ENCODE measurements at places on chromosomes 13 and 19. TPM values are rescaled to one million over a fixed set of nuclear protein-coding genes. Genes with fewer than 3 reads are reported as not detected.

Gene KLK15
- not detected for total RNA-seq

Gene NXNL1
- total RNA-seq, result not detected

Gene PGLYRP1
- total RNA-seq, result not detected

Gene ZNF256
- 2.8 TPM for total RNA-seq

Gene B3GNT8
- 1.1 TPM for total RNA-seq

Gene RYR1
- not detected for total RNA-seq

DNA sequence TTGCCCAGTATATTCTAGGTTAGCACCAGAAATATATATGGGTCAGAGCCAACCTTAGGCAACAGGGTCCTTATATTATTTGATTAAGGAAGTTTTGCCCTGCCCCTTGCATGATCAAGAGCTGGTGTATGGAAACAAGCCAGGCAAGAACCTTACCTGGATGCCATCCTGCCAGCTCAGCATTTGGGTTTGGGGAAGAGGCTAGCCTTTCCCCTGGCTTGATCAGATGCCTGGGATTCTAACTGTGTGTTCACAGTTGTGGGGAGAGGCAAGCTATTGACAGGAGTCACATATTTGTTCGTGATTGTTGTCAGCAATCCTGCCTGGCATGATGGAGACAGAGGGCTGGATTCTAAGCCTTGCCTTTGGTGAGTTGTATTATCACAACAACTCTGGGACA, 260.0 kb upstream of the DACH1 start:
- H3K27ac ChIP-seq, result no peak overlapping the region
- H3K4me1 ChIP-seq, result no peaks in the 10 kb centered on the region

GRCh38 chr19:17526922-17527321, 15.5 kb downstream of the PGLS start:
- H3K36me3 ChIP-seq, result peaks cover 16% of the 10 kb centered on the region
- H3K4me3 ChIP-seq, result no peak overlapping the region
- H3K4me1 ChIP-seq, result no peaks in the 10 kb centered on the region
- no peak for DNase-seq

DNA sequence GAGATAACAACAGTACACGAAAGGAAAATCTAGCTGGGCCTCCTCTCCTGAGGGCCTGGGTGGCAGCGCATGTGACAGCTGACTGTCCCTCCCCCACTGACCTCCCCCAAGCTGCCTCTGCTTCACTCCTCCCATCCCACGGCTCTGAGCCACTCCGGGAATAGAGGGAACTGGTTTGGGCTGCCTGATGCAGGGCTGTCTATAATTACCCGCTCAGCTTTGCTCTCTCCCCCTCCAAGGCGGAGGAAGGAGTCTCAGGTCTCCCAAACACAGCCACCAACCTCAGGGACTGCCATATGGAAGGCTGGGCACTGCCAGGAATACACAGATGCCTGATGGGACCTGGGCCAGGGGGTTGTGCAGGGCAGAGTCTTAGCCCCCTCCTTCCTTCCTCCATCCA, 7.9 kb downstream of the NAPA start:
- peaks cover 1% of the 10 kb centered on the region for H3K27me3 ChIP-seq
- DNase-seq, result no peak
- no peak overlapping the region for H3K4me3 ChIP-seq

DNA sequence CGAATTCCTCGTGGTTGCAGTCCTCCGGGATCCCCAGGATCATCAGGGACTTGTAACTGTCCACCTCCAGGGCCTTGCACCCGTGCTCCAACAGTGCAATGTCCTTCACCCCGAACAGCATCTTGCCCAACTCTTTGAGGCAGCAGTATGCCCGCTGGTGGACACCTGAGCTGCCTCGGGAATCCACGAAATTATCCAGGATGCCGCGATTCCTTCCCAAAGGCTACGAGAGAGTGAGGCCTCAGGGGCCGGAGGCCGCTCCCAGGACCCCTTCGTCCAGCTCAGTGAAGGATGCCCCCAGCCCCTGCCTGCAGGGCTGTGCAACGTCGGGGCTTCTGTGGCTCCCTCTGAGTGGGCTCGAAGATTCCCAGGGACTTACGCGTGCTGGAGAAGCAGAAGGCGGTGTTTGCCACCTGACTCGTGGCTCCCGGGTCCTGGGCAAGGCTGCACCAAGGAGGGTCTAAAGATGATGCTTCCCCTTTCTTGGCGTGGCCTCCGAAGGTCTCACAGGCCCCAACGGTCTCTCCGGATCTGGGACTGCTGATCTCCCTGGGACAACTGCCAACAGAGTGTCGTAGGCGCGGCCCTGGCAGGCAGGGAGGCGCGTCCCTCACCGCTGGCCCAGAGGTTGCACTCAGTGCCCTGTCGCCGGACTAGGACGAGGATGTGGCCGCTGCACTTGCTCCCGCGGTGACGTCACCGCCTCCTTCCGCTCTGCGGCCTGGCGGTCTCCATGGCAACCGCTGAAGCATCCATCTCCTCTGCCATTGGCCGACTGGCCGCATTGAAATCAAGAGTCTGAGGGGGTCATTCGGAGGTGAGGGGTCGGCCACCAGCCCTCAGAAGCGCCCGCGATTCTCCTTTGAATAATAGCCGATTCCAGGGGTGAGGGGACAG, at the start of gene PNMA8C:
Gene PNMA8C, minus strand, starts transcription at position 698 of the 897 bp plus-strand sequence. Its CDS starts 577 bp downstream, at position 121.
- H3K4me1 ChIP-seq, result peaks cover 22% of the 10 kb centered on the region
- H3K27me3 ChIP-seq, result peaks cover 24% of the 10 kb centered on the region
- H3K36me3 ChIP-seq, result no peaks in the 10 kb centered on the region
- no peak within 1 kb of the TSS for H3K27ac ChIP-seq

- no peak overlapping the region for H3K4me3 ChIP-seq
- DNase-seq, result no peak
- H3K4me1 ChIP-seq, result peaks cover 10% of the 10 kb centered on the region
- peaks cover 20% of the 10 kb centered on the region for H3K36me3 ChIP-seq
- H3K27ac ChIP-seq, result no peak overlapping the region
Observed at GRCh38 chr13:41326661-41327060, 15.6 kb downstream of the NAA16 start.

DNA sequence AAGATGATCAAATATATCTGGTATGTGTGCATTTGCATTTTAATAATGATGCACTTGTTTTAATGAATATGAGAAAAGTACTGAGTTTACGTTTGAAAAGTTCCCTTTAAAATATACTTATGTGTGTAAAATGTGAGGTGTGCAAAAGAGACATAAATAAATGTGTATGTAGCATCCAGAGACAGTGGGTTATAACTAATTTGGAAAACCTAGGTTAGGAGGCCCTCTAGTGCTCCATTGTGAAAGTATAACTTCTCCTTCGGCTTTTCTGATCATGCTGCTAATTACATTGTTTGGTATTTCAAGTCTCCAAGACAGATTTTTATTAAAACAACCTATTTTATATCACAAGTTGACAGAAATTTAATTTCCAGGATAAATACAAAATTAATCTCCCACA, 30.1 kb downstream of the SCEL start:
- H3K27me3 ChIP-seq, result no peaks in the 10 kb centered on the region
- peak; percentile 4 for DNase-seq
- no peaks in the 10 kb centered on the region for H3K4me1 ChIP-seq
- H3K4me3 ChIP-seq, result no peak overlapping the region
- H3K27ac ChIP-seq, result no peak overlapping the region

DNA sequence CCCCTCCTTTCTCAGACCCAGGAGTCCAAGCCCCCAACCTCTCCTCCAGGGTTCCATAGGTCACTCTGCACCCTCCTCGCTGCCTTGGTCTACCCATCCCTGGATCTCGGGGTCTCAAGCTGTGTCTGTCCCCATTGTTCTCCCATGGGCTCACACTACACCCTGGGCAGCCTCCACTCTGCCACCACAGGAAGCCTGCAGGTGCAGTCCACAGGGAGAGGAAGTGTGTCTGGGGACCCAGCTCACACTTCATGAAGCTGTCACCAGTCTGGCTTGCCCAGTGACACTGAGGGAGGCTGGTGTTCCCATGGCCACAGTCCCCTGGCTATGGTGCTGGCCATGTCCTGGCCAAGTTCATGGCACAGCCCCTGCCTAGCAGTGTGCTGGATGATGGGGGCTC, 5.3 kb downstream of the NECTIN2 start:
- H3K36me3 ChIP-seq, result peaks cover 18% of the 10 kb centered on the region
- H3K27me3 ChIP-seq, result peaks cover 3% of the 10 kb centered on the region
- peaks cover 34% of the 10 kb centered on the region for H3K4me1 ChIP-seq

- peaks cover 8% of the 10 kb centered on the region for H3K27me3 ChIP-seq
- no peaks in the 10 kb centered on the region for H3K36me3 ChIP-seq
- no peak for DNase-seq
- no peak overlapping the region for H3K27ac ChIP-seq
- no peaks in the 10 kb centered on the region for H3K4me1 ChIP-seq
Observed at GRCh38 chr19:5128936-5129389, 160.1 kb downstream of the KDM4B start.

DNA sequence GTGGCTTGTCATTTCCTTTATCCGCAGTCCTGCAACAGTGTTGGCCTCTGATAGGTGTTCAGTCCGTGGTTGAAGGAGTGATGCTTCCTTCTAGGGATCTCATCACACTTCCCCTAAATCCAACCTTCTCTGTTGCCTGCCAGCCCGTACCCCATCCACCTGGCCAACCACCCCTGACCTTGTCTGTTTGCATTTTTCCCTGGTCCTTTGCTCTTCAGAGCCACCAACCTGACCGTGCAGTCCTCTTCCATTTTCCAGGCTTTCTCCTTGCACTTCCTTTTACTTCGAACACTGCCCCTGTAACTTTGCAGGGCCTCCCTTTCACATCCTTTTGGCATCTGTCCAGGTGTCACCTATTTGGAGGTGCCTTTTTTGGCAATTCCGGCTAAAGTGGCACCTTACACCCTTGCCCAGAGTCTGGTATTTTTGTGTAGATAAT, 696 bp downstream of the ZNF460 start:
- no peak overlapping the region for H3K4me3 ChIP-seq
- H3K27me3 ChIP-seq, result peaks cover 2% of the 10 kb centered on the region
- DNase-seq, result no peak

GRCh38 chr19:1907563-1908363, 2.6 kb downstream of the ADAT3 start:
- peaks cover 12% of the 10 kb centered on the region for H3K4me1 ChIP-seq
- H3K4me3 ChIP-seq, result no peak overlapping the region
- no peak for DNase-seq
- H3K36me3 ChIP-seq, result no peaks in the 10 kb centered on the region
- H3K27ac ChIP-seq, result no peak overlapping the region

DNA sequence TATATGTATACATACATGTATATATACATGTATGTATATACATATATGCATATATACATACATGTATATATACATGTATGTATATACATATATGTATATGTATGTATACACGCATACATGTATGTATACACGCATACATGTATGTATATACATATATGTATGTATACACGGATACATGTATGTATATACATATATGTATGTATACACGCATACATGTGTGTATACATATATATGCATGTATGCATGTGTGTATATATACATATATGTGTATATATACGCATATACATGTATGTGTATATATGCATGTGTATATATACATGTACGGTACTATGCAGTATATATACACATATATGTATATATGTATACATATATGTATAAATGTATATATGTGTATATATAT, 2.6 kb upstream of the NCR1 start:
- H3K27ac ChIP-seq, result no peak overlapping the region
- no peaks in the 10 kb centered on the region for H3K4me1 ChIP-seq
- H3K4me3 ChIP-seq, result no peak overlapping the region
- no peak for DNase-seq
- H3K27me3 ChIP-seq, result peaks cover 1% of the 10 kb centered on the region
- H3K36me3 ChIP-seq, result 0 out of 2 replicates have a peak, but pooled peaks cover 6% of the 10 kb centered on the region

DNA sequence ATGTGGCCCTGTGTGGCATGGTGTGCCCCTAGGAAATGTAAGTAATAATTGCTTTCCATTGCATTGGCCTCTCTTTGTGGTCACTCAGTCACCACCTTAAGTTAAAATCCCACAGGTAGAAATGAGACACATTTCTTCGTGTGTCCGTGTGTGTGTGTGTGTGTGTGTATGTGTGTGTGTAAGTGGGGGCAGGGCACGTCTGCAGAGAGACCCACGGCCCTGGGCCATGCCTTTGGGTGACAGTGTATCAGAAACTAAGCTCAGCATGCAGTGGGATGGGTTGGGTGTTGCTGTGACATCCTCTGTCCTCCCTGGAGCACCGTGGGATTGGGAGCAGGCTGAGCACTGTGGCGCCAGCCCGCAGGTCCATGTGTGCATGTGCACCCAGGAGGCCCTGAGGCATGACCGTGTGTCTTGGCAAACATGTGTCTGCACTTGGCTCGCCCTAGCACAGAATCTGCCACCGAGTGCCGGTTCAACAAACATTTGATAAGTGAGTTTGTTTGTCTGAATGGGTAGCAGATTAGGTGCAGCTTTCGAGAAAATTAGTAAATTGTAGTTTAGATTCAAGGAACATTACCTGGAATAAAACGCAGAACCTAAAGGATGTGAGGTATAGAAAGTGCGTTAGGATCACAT, 91.8 kb downstream of the WTIP start:
- peaks cover 6% of the 10 kb centered on the region for H3K4me1 ChIP-seq
- no peak overlapping the region for H3K27ac ChIP-seq
- no peak for DNase-seq
- H3K36me3 ChIP-seq, result peaks cover 5% of the 10 kb centered on the region

DNA sequence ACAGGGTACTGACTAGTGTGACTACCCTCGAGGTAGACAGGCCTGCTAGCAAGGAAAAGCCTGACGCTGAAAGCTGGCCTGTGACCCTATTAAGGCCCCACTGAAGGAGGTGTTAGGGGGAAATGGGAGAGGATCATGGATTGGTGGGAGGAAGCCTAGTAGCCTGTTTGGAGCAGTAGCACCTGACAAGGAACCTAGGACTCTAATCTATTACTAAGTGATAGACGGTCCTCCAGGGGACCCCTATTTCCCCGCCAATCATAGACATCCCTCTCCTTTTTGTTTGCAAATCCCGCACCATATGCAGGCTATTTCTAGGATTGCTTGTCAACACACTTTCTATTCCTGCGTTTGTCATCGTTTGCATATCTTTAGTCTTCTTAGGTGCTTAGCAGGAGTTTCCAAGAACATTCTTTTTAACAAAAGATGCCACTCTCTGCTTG, 1338.8 kb upstream of the MIR17HG start:
- H3K4me1 ChIP-seq, result no peaks in the 10 kb centered on the region
- H3K4me3 ChIP-seq, result no peak overlapping the region
- H3K27me3 ChIP-seq, result no peaks in the 10 kb centered on the region
- DNase-seq, result no peak

DNA sequence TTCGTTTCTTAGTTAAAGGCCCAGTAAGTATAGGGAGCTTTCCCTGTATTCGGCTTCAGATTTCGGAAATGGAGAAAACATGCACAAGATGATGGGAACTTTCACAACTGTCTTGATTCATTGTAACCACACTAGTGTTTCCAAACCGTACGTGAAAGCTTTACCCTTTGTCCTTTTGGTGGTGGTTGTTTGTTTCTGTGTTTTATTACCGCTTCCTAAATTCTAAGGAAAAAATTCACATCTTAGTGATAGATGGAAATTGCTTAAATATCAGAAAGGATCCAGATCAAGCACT, 504 bp upstream of the VWA8 start:
- H3K27me3 ChIP-seq, result no peaks in the 10 kb centered on the region
- H3K4me3 ChIP-seq, result peak overlapping the region; percentile 98
- no peak for DNase-seq
- peak overlapping the region; percentile 92 for H3K27ac ChIP-seq
- H3K36me3 ChIP-seq, result 0 out of 2 replicates have a peak, but pooled peaks cover 5% of the 10 kb centered on the region
- H3K4me1 ChIP-seq, result peaks cover 33% of the 10 kb centered on the region

GRCh38 chr19:47021536-47022139, 2.0 kb downstream of the NPAS1 start:
- no peak overlapping the region for H3K27ac ChIP-seq
- H3K4me3 ChIP-seq, result peak overlapping the region; percentile 78
- H3K4me1 ChIP-seq, result peaks cover 8% of the 10 kb centered on the region
- DNase-seq, result no peak

GRCh38 chr13:46131705-46132104, 26.9 kb upstream of the CPB2 start:
- no peaks in the 10 kb centered on the region for H3K4me1 ChIP-seq
- H3K27me3 ChIP-seq, result peaks cover 13% of the 10 kb centered on the region
- DNase-seq, result no peak
